ENCODE measurements at places on chromosomes 12 and 14. TPM values are rescaled to one million over a fixed set of nuclear protein-coding genes. Genes with fewer than 3 reads are reported as not detected.

GRCh38 chr12:116202940-116203339 is 74.6 kb downstream of the MED13L start:
- no peak for DNase-seq

DNA sequence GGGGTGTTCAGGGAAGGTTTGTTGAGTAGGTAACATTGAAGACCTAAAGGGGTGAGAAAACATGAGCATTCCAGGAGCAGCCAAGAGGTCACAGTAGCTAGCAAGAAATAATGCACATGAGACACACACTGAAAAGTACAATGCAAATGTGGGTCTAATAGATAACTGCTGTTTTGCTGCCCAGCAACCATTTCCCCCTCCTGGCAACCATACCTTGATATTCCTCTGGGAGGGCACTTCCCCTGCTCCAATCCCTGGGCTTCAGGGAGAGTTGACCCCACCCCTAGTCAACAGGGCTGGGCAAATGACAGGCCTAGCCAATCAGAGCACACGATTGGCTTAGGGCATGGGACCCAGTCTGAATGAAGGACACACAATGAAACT is 8.5 kb upstream of the ACTN1 start:
- no peak for DNase-seq

DNA sequence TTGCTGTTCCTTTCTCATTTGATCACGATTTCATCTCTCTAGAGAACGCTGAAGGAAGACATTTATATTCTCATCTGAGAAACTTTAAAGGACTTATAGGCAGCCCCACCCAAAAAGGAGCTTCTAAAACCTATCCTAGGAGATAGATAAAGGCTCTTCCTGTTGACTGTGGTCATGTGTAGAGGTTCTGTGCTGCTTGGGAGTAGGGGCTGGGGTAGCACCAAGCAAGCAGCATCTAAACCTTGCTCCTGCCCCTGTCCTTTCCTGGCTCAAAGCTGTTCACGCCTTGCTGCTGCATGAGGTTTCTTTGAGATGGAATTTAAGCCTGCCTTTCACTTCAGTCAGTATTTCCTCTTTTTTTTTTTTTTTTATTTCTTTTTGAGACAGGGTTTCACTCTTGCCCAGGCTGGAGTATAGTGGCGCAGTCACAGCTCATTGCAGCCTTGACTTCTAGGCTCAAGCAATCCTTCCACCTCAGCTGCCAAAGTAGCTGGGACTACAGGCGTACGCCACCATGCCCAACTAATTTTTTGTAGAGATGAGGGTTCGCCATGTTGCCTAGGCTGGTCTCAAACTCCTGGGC is 41.4 kb downstream of the RAB35 start:
- no peak for DNase-seq

GRCh38 chr12:60349232-60349978 is 753.6 kb downstream of the SLC16A7 start:
- no peak for DNase-seq

DNA sequence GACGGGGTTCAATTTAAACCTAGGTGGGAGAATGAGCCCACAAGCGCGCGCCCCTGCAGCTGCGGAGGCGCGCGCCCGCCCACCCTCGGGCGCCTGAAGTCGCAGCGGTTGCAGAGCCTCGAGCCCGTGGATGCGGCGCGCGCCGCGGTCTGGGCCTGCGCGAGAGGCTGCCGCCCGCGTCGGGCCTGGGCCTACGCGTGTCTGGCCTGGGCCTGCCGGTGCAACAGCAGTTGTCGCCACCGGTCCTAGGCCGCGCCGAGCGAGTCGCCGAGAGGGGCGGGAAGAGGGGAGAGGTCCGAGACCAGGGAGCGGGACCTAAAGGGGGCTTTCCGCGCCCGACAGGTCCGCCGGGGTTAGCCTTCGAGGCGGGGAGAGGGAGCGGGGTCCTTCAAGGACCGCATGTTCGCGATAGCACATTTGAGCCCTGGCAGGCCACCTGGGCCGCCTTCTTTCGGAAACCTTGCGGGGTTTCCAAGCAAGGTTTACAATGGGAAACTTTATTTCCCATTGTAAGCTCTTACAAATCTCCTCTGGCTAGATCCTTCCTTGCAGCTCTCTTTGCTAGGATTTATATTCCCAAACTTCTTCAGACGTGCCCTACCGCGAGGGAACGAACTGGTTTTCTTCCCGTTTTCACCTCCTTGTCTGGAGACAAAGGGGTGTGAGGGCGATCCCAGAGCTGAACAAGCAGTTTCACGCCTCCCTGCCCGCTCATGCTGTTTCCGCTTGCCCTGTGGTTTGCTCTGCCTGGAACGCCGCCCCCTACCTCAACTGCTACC is 6.8 kb downstream of the SIX6 start:
- no peak for DNase-seq

DNA sequence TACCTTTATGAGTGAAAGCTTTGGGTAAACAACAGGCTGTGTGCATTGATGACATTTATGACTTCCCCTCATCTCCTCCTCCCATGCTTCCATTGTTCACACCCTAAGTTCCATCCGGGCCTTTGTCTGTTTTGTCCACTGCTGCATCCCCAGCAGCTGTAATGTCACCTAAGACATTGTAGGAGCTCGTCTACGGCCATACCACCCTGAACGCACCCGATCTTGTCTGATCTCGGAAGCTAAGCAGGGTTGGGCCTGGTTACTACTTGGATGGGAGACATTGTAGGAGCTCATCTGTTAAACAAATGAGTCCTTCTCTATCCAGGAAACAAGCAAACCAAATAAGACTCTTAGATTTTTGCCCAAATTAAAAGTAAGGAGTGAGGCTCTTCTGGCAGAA is 40.4 kb upstream of the SYCP3 start:
- no peak for DNase-seq

DNA sequence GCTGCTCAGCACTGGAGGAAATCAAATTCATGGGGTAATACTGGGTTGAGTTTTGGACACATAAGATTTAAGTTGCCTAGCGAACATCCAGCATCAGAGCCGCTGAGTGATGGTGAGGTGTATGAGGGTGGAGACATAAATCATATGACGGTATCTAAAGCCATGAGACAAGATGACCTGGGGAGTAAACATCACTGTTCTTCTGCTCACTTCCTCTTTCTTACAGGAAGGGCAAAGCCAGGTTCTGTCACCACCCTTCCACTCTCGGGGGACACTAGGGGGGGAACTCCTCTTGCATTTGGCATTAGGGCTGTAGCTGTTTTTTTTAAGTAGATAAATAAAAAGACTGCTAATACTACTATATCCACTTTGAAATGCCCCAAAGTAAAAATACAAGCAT is 24.0 kb downstream of the PRDM4 start:
- no peak for DNase-seq

DNA sequence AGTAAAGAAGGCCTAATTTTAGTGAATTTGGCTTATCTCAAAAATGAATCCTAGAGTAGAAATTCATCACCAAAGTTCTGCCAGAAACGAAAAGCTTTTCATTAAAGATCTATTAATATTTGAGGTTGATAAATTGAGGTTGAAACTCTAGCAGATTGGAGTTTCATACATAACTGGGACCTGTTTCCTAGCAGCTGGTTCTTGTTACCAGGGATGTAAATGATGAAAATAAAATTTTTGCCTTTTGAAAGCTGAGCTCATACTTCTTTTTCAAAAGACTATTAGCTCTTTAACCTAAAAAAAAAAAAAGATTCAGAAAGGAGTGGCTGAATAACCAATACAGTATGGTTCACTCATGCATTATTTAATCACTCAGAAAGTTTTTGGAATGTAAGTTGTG is 98.3 kb downstream of the PTGER2 start:
- no peak for DNase-seq

- no peak for DNase-seq
Observed at GRCh38 chr12:124872068-124872719, 8.5 kb upstream of the SCARB1 start.

- no peak for DNase-seq
Observed at GRCh38 chr12:91778091-91778832, 367.4 kb downstream of the BTG1 start.

- no peak for DNase-seq
Observed at GRCh38 chr14:47438650-47439140, 236.7 kb downstream of the MDGA2 start.

GRCh38 chr12:32736445-32736844 is 19.3 kb downstream of the YARS2 start:
- DNase-seq = no peak

DNA sequence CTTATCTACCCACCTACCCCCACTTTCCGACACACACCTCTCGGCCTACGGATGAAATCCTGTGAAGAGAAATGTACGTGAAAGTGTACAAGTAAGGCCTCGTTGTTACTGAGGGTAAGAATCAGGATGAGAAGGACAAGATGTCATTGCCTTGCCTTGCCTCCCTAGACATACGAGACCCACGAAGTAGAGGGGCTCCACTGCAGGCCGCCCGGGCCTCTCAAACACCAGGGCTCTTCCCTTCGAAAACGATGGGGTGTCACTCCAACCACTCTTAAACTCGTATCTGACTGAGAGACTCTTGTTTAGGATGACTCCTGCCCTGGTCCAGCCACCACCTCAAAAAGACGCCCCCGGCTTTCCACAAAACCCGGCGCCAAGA is 498 bp downstream of the RACGAP1 start:
- DNase-seq = no peak

GRCh38 chr14:57227083-57227482 is 41.6 kb downstream of the EXOC5 start:
- no peak for DNase-seq

DNA sequence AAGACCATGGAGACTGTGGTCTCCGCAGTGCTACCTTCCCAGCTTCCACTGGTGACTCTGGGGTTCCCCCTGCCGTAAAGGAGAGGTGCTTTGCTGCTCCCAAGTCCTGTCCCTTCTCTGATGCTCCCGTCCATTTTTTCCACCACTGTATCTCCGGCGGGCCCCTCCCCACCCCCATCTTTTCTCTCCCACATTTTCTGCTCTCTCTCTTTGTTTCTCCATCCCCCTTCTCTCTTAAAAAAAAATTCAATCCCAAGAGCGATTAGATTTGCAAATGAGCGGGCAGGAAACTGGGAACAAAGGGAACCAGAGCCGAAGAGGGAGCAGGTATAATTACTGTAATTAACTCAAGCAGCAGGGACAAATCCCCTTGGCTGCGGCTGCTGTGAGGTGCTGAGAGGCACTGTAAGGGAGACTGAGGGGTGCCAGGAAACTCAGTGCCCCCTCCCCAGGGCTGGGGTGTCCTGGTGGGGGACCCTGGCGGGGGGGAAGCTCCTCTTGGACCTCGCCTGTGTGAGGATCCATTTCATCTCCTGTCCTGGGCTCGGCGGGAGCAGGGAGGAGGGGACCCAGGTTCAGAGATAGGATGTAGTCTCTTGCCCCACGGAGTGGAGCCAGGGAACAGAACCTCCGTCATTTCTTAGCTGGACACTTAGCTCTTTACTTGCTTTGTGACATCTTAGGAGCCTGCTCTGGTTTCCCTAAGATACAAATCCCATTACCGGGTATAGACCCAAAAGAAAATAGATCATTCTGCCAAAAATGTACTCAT is 140.4 kb upstream of the NRXN3 start:
- no peak for DNase-seq

DNA sequence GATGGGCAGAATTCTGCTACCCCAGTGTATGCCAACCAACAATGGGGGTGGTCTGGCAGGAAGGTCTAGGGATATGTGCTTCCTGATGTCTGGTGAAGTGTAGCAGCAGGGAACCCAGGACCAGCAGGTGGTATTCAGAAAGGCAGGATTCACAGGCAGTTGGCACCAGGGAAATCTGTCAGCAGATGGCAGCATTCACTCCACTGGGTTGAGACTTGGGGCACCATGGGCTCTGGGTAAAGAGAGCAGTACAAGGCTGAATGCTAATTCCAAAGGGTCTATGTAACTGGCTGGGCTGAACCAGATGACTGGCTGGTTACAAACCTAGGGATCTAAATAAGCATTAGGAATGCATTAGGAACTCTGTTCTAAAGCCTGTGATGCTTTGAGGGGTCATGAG is 466.9 kb upstream of the STXBP6 start:
- no peak for DNase-seq

- DNase-seq = no peak
Observed at GRCh38 chr14:22519877-22520685, 68.9 kb downstream of the DAD1 start.

DNA sequence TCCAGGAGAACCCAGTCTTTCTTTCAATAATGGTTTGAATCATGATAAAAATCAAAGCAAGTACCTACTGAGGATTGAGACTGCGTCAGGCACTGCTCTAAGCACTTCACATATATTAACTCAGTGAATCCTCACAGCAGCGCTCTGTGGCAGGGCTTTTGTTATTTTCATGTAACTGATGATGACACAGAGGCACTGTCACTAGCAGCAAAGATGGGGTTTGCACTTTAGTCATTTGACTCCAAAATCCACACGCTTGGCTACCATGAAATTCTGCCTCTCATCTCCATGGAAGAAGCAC is 98.8 kb upstream of the GSC start:
- DNase-seq = no peak

A2M gene
- 0.14 TPM for total RNA-seq

OVCH1 gene
- total RNA-seq = not detected

TMTC1 gene
- not detected for total RNA-seq

FITM1 gene
- total RNA-seq = 0.49 TPM

CBLN3 gene
- 6.5 TPM for total RNA-seq

HIP1R gene
- 48.9 TPM for total RNA-seq

KCNMB4 gene
- total RNA-seq = 1.0 TPM

HOXC12 gene
- not detected for total RNA-seq
